ENCODE measurements at places on chromosomes 12 and 14.
A peak's percentile ranks its signal among the peaks of the same experiment; 100 is the strongest.

- DNase-seq: no peak
These were observed 103.8 kb downstream of the SLC16A7 start for GRCh38 chr12:59699421-59700152.

GRCh38 chr14:68783408-68784225 is 9.2 kb downstream of the ZFP36L1 start:
- no peak for DNase-seq

GRCh38 chr14:53929871-53930715 is 26.5 kb downstream of the BMP4 start:
- DNase-seq: peak; percentile 5

- no peak for DNase-seq
These were observed 139.8 kb upstream of the LGR5 start for GRCh38 chr12:71299541-71300376.

DNA sequence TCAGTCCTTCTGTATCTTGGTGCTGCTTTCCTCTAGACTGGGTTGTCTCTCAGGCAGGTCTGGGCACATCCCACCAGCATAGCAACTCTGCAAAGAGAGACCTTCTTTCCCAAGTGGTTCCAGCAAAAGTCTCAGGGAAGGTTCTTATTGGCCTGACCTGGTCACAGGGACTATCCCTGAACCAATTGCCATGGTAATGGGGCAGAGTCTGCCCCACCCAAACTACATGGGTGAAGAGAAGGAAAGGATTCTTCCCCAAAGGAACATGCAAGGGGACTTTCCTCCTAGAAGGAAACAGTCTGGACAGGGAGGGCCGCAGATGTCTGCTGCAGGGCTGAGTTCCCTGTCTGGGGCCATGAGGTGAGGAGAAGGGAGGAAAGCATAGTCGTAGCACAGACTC is 122.2 kb upstream of the NCOR2 start:
- no peak for DNase-seq

DNA sequence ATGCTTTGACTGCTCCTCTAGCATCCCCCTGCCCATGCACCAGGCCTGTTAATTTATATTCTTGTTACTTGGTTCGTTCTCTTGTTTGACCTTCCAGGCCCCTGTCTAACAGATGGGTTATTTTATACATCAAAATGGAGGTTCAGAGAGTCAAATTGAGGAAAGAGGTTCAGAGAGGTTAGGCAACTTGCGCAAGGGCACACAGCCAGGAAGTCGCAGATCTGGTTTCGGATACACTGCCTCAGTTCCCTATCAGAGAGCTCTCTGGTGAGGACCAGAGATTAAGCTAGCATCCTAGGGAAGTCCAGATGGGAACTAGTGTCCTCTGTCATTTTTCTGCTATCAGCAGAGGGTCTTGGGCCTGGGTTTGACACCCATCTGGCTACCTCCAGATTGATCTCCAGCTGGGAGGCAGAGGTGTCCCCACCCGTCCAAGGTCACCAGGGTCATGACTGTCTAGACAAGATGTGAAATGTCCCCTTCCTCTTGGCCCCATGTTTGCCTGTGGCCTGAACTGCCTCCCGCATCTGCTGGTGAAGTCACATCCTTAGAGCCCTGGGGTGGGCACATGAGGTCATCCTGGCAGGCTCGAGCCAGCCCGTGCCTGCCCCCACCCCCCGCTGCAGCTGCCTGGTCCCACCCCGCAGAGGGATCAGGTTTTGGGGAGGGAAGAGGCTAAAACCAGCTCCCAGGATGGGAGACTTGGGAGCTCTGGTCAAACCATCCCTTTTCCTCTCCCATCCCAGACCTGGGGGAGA is 84.3 kb upstream of the NCOR2 start:
- no peak for DNase-seq

DNA sequence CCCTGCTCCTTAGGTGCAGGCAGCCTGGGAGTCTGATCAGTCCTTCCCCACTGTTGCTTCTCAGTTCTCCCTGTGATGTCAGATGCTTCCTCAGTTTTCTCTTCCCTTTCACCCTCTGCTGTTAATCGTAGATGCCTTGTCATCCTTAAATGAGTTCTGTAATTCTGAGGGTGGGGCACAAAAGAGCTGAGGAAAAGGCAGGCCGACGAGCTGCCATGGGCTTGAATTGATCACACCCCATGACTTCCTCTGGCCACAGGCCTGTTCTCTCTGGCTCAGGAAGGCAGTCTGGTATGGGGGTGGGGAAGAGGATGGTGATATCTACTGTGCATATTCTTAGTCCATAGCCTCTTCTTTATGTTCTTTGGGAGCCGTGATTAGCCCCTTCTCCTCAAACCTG is 5.2 kb upstream of the AP1G2 start:
- no peak for DNase-seq

DNA sequence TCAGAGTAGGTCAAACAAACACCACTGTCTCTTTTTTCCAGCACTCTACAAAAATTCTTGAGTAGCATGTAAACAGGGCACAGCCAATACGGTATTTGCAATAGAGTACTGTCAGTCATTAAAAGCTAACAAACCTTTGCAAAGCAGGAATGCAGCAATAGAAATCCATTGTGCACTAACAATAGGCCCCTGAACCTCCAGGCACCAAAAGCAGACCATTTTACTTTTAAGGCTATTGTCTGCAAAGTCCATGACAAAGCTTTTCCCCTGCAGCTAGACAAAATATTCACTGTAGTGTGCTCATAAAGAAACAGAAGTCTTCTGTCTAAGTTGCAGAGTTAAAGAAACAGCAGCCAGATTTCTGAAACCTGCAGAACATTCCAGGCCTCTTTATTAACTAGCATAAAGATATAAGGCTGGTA is 191.9 kb downstream of the SOX5 start:
- DNase-seq: no peak

DNA sequence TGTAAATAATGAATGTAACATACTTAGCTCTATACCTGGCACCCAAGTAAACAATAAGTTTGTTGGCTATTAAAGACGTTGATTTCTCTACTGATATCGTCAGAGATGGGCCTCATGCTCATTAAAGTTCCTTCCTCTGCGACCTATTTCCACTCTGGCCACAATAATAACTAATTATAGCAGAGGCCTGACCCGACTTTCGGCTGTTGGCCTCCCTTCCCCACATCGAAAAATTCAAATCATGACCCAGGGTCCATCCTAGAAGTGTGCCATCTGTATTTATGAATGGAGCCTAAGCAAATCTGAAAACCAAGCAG is 321 bp upstream of the USP30 start:
- DNase-seq: no peak

DNA sequence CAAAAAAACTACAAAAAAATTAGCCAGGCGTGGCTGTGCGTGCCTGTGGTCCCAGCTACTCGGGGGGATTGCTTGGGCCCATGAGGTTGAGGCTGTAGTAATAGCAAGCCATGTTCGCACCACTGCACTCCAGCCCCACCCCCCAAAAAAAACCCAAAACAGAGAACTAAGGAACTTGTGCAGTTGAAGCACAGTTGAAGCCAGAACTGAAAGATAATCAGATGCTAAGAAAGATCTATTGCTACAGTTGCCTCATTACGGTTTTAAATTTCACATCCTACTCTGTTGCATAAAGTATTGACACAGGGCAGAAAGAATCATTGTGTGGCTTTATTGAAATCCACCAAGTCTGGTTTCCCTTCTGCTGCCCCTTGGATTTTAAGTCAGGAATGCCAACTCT is 3.8 kb downstream of the CS start:
- DNase-seq: no peak

DNA sequence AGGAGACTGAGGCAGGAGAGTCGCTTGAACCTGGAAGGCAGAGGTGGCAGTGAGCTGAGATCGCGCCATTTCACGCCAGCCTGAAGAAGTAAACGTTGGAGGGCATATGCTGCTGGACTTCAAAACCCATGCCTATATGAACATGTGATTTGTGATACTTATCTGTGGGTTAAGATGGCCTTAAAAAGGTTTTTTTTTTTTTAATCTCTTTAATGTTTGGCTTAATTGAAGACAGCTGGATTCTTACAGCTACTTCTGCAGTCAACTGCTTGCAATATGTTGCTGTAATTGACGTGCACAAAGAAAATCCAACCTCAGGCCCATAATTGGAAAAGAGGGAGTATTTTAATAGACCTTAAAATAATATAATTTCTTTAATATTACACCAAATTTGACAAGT is 1.5 kb upstream of the B3GNT4 start:
- DNase-seq: no peak

- no peak for DNase-seq
These were observed 101.2 kb upstream of the CCDC175 start for GRCh38 chr14:59677771-59678231.

DNA sequence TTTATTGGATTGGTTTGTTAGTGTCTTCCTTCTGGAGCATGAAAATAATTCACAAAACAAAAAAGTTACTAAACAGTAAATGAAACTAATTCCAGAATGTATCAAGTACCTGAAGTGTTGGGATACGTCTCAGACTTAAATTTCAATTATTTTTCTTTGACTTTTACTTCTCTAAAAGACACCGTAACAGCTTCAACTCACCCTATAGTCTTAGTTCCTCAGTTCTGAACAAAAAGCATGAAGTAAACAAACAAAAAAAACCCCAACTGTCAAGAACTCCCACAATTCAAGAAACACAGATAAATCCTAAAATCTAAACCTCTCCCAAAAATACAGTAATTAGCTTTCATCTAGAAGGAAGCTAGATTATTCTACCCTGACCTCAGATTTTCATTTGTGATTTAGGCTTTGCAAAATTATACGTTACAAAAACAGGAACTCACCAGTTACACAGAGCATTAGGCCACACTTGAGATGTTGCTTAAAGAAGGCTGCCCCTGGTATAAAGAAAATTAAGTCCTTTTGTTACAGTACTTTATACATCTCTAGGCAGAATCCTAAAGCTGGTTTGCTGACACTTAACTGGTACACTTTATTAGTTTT is 10.2 kb downstream of the HEATR5A start:
- DNase-seq: no peak

GRCh38 chr12:93297032-93297431 is 80.7 kb upstream of the NUDT4 start:
- no peak for DNase-seq

DNA sequence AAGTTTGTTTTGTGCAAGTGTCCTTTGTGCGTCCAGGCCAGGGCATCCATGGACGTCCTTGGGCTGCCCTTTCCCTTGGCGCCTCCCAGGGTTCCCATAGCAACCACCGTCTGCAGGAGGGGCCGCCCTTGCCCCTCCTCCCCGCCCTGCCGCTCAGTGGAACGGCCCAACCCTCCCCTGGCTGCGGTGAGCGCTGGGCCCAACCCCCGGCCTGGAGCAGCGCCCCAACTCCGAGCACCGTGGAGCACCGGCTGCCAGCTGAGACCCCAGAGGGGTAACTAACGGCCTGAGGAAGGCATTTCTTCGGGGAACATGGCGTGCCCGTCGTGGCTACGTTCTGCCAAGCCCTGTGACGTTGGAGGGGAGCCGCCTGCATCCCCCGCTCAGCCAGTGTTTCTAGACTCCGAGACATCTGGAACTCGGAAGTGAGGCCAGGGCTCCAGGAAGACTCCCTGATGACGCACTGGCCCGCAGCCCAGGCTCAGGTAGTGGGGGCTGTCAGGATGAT is 5.3 kb upstream of the ACACB start:
- peak; percentile 54 for DNase-seq

DNA sequence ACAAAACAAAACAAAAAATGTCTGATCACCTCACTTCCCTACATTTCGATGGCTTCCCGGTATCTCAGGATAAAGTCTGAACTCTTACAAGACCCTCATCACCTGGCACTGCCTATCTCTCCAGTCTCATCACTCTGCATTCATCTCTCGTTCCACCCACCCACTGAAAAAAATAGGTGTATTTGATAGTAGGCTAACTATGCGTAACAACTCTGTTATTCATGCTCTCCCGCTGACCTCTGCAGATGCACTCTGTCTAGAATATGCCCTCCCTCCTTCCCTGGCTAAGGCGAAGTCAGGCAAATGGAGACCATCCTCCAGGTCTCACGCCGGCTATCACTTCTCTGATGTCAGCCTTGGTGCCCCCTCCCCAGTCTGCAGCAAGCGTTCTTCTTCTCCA is 44.9 kb downstream of the EFCAB11 start:
- no peak for DNase-seq

DNA sequence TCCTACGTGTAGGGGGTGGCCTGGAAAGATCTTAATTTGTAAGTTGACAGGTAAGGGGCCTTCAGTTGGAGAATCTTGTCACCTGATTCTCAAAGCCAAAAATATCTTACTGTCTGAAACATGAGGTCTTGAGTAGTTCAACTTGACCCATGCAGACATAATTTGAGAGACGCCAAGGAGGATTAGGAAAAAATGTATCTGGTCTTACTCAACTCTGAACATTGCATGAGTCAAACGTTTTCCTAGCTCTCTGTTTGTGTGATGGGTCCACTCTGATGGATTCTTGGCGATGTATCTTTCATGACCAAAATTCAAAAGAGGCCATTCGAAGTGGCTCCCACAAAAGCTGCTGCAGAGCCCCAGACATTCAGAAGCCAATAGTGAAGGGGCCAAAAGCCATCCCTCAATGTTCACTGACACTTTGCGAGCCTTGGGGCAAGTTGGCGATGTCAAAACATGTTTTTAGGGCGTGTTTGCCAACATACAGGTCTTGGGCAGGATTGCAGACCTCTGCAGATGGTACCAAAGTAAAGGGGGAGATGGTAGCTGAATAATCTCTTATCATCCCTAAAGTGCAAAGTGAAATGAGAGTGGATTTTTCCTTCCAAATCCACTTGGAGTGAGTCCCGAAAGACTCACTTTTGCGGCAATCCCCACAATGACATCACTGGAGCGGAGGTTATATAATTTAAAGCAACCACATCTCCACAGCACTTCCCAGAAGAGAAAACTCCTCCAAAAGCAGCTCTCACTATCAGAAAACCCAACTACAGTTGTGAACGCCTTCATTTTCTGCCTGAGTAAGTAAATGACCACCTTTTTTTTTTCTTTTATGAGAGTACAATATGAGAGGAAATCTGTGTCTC is at the start of gene BDKRB1:
Gene BDKRB1, plus strand, starts transcription at position 710 of the 866 bp plus-strand sequence. CDS start 7,473 bp downstream, outside the sequence.
- DNase-seq: no peak

DNA sequence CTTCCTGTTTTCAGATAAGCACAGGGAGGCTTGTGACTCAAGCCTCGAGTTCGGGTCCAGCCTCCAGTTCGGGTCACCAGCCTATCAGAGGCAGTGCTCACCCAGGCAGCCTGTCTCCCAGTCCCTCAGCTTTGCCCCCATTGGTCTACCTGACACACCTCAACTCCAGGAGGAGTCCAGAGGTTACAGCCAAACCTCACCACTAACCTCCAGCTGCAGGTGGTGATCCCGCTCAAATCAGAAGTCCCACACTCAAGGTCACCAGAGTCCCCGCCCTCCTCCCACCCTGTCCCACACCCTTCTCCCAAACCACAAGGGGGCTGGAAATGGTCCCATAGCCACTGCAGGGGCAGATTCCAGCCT is 42.1 kb downstream of the KDM2B start:
- no peak for DNase-seq

GRCh38 chr12:23534196-23534595 is 415.3 kb downstream of the SOX5 start:
- DNase-seq: no peak

- no peak for DNase-seq
These were observed 36.6 kb downstream of the NOC4L start for GRCh38 chr12:132180648-132181546.

Data from CD4-positive, alpha-beta T cell treated with Interleukin-6 at 100 ng/mL for 8 hours (primary cell).